Left hindlimb (tissue), 1 donor: ENCODE measurements at places on chromosomes 13 and 19.

GRCh38 chr19:29858621-29859020, 46.8 kb downstream of the CCNE1 start:
- DNase-seq: no peak

DNA sequence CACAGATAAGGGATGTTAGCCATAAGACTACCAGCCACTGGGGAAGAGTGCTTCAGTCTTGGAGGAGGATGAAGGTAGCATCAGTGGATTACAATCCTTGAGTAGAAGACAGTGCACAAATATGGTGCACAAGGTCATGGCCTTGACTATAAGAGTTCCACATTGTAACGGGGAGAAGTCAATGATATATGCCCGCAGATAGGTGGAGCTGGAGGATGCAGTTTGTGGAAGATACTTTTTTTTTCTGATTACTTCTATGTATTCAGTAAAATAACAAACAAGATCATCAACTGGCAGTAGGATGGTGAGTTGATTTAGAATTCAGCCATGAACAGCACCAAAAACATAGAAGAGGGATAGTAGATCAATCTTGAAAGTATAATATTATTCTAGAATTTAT, 926.8 kb upstream of the MIR17HG start:
- no peak for DNase-seq

DNA sequence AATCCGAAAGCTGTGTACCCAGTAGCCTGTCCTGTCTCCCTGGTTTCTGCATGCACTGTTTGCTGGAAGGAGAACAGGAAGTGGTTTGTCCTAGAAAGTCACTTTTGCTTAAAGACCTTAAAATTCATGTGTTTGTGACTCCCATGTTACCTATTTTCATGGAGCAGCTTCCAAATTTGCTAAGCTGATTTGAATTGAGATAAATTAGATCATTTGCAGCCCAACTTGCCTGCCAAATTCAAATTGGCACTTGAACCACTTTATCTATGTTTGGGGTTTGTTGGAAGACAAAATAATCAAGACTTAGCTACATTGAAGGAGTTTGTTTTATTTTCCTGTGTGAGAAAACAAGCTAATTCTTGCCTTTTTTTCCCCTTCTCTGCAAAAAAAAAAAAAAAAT, 532.5 kb downstream of the DIAPH3 start:
- DNase-seq: no peak

GRCh38 chr13:112619730-112620631, 32.0 kb upstream of the TUBGCP3 start:
- no peak for DNase-seq

GRCh38 chr13:45468635-45469034, 3.9 kb downstream of the COG3 start:
- no peak for DNase-seq

GRCh38 chr13:50712456-50712855, 131.0 kb downstream of the DLEU7 start:
- no peak for DNase-seq

DNA sequence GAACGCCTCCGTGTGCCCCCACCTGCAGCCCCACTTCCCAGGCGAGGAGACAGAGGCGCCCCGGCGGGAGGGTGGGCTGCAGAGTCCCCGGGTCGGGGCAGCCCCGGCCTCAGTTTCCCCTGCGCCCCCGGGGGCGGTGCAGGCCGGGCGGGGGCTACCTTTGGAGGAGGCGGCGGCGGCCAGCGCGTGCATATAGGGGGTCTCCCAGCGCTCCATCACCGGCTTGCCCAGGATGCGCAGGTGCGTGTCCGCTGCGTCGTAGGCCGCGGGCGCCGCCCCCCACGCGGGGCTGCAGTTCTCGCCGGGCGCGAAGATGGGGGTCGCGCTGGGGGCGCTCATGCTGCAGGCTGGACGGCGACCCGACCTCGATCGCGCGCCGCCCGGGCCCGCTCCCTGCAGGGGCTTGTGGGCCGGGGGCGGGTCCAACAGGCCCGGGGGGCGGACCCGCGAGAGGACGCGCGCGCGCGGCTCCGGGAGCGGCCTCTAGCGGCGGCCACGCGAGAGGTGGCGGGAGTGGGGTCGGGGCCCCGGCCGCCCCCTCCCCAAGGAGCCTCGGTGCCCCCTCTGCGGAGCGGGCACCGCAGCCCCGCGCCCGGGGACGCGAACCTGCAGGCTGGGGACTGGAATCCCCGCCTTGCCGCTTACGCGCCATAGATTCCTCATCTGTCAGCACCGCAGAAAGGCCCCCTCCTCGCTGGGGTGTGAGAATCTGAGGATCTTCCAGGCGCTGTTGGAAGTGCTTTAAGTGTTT, at the start of gene GAMT:
Gene GAMT, minus strand, starts transcription at position 405 of the 751 bp plus-strand sequence. Its CDS starts 66 bp downstream, at position 339.
- peak; percentile 62 for DNase-seq

- DNase-seq: no peak
Observed at GRCh38 chr13:114034481-114034891, 60.6 kb upstream of the C13orf46 start.

GRCh38 chr19:49749771-49750170, 13.3 kb downstream of the TSKS start:
- no peak for DNase-seq

DNA sequence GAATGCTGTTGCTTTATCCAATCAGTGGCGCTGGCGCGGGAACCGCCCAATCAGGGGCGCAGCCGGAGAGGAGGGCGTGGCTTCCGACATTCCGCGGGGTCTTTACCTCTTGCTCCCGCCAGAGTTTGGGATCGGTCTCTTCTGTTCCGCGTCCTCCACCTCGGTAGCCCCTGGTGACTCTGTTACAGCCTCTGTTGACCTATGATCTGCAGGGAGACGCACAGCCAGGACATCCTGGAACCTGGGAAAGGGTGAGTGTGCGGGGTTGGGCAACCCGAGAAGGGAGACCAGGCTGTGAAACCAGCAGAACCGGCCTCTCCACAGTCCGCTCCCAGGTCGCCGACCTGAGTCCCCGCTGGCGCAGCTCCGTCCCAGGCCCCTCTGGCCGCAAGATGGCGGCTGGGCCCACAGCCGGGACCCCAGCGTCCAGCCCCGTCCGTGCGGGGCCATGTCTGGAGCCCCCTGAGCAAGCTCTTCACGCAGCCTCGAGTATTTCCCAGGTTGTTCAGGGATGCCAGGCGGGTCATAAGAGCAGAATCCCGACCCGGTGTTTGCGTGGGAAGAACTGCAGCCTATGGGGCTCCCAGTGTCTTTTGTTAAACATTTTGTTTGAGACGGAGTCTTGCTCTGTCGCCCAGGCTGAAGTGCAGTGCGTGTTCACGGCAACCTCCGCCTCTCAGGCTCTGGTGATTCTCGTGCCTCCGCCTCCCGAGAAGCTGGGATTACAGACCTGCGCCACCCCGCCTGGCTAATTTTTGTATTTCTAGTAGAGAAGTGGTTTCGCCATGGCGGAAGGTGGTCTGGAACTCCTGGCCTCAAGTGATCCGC, 4.4 kb upstream of the ZNF681 start:
- DNase-seq: peak; percentile 87

- DNase-seq: no peak
Observed at GRCh38 chr19:18219911-18220631, 6.2 kb downstream of the PDE4C start.

DNA sequence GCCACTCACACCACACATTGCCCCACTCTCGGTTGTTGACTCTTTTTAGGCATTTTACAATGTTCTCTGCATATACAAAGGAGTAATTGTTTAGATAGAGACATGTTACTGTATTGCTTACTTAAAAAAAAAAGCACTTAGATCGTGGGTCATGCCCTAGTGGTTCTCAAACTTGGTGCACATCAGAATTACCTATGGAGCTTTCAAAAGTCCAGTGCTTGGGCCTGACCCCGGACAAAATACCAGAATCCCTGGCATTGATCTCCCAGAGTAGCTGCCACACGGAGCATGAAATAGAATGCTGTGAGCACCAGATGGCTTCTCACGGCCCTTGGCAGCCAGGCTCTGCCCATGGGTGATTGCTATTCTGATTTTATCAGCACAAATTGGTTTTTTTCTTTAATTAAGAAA, 20.0 kb downstream of the ACP7 start:
- no peak for DNase-seq

GRCh38 chr19:47120470-47121067, 7.0 kb upstream of the ZC3H4 start:
- DNase-seq: no peak

DNA sequence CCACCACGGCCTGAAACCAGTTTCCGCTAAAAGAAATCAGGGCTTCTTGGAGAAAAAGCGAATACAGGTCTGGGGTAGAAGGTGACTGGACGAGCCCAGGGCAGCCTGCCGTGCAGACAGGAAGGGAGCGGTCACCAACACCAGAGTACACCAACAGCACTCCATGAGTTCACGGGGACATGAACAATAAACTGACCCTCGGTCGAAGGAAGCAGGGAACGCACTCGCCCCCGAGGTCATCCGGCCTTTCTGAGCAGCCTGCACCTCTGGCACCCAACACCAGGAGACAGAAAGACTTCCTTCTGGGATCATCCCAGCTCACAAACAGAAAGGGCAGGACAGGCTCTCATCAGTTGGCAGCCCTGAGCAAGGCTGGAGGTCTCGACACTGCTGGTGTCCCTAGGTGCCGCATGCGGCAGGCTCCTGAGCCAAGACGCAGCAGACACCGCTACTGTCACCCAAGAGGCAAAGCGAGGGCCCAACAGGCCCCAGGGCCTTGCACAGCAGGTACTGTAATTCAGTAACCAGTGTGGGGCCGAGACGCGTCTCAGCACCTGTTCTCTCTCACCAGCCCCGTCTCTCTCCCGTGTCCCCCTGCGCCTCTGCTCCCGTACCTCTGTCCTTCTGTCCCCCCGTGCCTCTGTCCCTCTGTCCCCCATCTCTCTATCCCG, 18.0 kb downstream of the DCUN1D2 start:
- no peak for DNase-seq

- no peak for DNase-seq
Observed at GRCh38 chr19:43784981-43785808, 4.4 kb upstream of the KCNN4 start.

- no peak for DNase-seq
Observed at GRCh38 chr13:111080642-111081041, 34.5 kb upstream of the ARHGEF7 start.

DNA sequence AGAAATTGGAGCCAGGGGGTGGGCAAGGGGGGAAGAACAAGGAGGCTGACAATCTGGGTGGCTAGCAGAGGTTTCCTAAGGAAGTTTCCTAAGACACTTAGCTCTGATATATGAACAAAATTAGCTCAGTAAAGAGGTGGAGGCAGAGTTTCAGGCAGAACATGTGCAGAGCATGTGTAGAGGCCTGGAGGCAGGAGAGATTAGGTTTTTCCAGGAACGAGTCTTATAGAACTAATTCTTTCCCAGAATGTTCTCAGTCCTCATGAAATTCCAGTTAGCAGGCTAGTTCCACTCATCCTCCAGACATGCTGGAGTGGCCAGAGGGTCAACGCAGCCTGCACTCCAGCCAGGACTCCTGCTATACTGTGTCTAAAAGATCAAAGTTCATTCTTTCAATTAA, 184.7 kb downstream of the LACC1 start:
- no peak for DNase-seq

DNA sequence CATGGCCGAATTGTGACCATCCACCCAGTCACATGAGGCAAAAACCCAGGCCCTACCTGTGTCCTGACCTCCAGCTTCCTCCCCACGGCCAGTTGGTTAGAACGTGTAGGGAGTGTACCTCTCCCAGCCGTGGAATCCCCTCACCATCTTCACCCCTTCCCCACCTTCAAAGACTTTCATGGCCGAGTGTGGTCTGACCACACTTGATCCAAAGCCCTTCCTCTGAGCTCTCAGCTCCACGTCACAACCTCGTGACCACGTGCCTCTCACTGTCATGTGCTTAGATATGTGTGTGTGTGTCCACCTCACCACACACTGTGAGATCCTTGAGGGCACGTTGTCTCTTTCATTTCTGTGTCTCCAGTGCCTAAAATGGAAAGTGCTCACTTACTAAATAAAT, 48.6 kb upstream of the UBE2L5 start:
- no peak for DNase-seq

- DNase-seq: no peak
Observed at GRCh38 chr13:45817833-45818232, 33.7 kb downstream of the SIAH3 start.

DNA sequence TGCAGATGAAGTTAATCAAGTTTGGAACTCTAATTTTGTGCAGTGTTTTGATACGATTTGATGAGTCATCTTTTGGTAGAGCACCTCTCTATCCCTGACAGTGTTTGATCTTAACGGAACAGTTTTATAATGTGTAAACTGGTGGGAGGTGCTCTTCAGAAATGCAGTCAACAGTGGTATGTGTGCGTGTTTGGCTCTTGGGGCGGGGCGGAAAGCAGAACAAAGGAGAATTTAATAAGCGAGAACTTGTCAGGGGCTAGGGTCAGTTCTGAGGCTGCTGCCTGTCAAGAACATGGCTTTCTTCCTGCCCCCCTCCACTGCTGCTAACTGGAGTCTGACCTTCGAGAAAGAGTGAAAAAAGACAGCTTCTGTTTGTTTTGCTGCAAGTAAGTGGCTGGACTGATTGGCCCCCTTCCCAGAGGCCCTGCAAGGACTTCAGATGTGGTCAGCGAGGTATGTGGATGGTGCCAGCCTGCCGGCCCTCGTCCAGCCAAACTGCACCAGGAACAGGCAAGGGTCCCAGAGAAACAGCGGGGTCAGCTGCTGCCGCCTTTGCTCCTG, 40.8 kb downstream of the BBC3 start:
- peak; percentile 77 for DNase-seq

- no peak for DNase-seq
Observed at GRCh38 chr13:75415694-75416093, 66.3 kb downstream of the TBC1D4 start.

DNA sequence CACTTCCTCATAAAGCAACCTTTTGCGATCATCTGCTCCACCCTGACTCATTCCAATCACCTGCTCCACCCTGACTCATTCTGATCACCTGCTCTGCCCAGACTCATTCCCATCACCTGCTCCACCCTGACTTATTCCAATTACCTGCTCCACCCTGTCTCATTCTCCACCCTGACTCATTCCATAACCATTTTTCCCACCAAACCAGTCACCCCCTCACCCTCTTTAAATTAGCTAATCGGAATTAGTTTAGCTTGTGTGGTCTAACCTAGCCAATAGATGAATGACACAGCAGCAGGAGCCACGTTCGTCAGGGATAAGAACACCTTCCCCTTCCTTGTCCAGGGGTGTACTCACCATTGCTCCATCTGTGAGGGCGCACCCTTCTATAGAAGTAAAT, 134.0 kb downstream of the COG6 start:
- no peak for DNase-seq

GRCh38 chr13:28179974-28180373, 41.6 kb downstream of the PAN3 start:
- DNase-seq: no peak
